Stimulated activated CD4-positive, alpha-beta T cell treated with anti-CD3 and anti-CD28 coated beads, Interleukin-15, amount 100 ng/mL, for 24 hours (primary cell): ENCODE measurements at places on chromosomes 2 and 18.

GRCh38 chr2:234308073-234308812 lies 188.6 kb downstream of the ARL4C start:
- no peak for DNase-seq

GRCh38 chr2:225920621-225921220 lies 521.2 kb downstream of the NYAP2 start:
- DNase-seq, result no peak

GRCh38 chr2:225196579-225196978 lies 154.3 kb upstream of the DOCK10 start:
- DNase-seq, result no peak

- DNase-seq, result no peak
These were observed 879.9 kb downstream of the DCC start for GRCh38 chr18:53219853-53220252.

DNA sequence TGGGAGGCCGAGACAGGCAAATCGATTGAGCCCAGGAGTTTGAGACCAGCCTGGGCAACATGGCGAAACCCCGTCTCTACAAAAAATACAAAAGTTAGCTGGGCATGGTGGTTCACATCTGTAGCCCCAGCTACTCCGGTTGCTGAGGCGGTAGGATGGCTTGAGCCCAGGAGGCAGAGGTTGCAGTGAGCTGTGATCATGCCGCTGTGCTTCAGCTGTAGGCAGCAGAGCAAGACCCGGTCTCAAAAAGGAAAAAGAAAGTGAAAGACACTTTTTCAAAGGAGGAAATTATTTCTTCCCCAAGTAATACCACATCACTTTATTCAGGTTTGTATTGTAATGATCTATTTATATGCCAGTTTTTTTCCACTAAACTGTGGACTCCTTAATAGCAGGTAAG lies 35.7 kb upstream of the TAF4B start:
- peak; percentile 32 for DNase-seq

DNA sequence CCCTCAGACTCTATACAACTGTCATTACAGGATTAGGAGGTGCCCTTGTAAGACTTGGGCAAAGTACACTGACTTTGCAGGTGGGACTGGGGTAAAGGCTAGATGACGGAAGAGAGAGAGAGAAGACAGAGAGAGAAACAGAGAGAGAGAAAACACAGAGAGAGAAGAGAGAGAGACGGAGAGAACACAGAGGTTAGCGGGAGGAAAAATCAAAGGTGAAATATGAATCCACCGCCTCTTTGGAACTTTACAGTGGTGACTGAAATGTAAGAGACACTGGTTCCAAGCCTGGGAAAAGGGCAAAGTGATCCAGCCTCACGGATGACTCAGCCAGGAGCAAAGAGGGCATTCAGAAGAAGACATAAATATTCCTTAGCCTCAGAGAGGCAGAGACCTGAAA lies 25.1 kb upstream of the CAB39 start:
- DNase-seq, result no peak

DNA sequence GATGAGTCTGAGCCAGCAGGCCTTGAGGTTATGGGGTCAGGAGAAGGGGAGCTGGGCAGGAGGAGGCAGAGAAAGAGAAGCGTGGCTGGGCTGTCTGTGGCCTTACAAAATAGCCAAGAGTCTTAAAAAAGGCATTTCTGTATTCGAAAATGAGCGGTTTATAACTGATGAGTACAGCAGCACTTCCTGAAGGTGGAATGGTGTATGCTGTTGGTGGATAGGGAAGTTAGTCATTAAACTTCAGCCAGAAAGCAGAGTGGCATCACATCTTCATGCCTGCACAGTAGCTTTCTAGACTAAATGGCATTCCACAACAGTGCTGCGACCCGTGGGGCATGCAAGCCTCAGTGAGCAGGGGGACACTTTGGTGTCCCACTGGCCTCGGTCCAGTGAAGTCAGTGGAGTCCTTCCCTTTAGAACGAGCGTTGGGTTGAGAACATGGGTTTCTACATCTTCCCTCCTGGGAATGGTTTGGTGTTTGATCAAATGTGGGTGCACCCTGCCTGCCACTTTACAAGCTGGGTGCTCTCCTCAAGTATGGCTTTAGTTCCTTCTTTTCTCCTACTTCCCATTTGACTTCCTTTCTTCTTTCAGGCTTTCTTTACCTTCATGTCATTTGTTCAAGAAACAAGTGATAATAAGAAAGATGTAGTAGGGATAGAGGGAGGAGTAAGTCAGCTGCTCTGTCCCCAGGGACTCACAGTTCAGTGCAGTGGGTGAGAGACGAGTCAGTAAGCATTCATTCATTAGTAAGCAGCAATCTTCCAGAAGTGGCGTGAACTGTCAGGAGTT lies 96.3 kb downstream of the ARMC9 start:
- DNase-seq, result no peak

GRCh38 chr2:88855620-88856408 lies 164.3 kb downstream of the RPIA start:
- DNase-seq, result no peak
